AG08395 (cell line): ENCODE measurements at places on chromosomes 5 and 9.

GRCh38 chr9:109409773-109410397 lies 88.2 kb downstream of the PTPN3 start:
- DNase-seq, result no peak

- DNase-seq, result peak; percentile 36
These were observed 12.7 kb downstream of the EEIG1 start for GRCh38 chr9:127968042-127968441.

DNA sequence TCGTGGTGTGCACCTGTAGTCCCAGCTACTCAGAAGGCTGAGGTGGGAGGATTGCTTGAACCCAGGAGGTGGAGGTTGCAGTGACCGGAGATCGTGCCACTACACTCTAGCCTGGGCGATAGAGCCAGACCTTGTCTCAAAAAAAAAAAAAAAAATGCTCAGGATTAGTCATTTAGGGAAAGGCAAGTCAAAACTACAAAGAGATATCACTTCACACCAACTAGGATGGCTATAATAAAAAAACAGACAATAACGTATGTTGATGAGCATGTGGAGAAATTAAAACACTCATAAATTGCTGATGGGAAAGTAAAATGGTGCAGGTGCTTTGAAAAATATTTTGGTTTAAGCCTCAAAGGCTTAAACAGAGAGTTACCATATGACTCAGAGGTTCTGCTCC lies 6.3 kb upstream of the ANKRD34B start:
- DNase-seq, result no peak

GRCh38 chr5:139457241-139457640 lies 5.3 kb downstream of the ECSCR start:
- DNase-seq, result no peak

GRCh38 chr5:74386571-74387334 lies 253.8 kb downstream of the ENC1 start:
- peak; percentile 50 for DNase-seq

GRCh38 chr9:29717631-29718030 lies 2144.3 kb upstream of the C9orf72 start:
- no peak for DNase-seq

DNA sequence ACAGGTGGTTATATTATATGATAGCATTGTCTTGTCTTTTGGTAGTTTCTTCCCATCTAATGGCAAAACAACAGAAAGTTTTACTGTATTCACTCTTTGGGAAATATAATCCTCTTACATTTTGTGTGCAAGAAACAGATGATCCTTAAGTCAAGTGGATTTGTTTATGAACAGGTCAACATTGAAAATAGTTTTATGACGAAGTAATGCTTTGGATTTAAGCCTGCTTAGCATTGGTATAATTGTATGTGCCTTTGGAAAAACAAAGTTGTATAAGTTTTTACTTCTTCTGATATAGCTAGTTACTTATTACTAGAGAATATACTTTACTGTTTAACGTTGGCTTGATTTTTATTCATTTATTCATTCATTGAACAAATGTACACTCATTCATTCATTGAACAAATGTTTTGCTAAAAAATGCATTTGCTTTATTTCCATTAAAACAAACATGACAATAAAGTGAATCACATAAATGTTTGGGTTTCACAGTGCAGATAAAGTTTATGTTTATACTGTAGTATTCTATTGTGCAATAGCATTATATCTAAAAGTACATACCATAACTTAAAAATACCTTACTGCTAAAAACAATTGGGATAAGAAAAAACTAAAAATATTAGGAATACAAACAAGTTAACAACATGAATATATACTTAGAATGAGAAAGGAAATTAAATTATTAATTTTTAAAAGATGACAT lies 12.3 kb downstream of the SGCD start:
- no peak for DNase-seq

- DNase-seq, result peak; percentile 75
These were observed 351.1 kb upstream of the RIOK2 start for GRCh38 chr5:97534166-97534565.

DNA sequence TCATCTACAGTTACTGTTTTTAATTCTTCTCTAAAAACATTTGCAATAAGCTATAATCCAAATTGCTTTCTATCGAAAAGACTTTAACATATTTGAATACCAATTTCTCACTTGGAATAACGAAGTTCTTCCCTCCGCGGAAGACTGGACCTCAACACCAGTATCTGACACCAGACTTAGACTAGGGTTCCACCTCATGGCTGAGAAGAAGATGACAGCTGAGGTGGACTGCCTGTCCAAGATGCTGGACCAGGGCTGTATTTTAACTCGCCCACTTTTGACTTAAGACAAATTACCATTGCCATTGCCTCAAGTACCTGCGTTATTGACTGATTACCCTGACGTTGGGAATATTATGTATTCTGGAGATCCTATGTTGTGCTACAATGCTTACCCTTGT lies 34.1 kb downstream of the ZMAT2 start:
- DNase-seq, result peak; percentile 16

DNA sequence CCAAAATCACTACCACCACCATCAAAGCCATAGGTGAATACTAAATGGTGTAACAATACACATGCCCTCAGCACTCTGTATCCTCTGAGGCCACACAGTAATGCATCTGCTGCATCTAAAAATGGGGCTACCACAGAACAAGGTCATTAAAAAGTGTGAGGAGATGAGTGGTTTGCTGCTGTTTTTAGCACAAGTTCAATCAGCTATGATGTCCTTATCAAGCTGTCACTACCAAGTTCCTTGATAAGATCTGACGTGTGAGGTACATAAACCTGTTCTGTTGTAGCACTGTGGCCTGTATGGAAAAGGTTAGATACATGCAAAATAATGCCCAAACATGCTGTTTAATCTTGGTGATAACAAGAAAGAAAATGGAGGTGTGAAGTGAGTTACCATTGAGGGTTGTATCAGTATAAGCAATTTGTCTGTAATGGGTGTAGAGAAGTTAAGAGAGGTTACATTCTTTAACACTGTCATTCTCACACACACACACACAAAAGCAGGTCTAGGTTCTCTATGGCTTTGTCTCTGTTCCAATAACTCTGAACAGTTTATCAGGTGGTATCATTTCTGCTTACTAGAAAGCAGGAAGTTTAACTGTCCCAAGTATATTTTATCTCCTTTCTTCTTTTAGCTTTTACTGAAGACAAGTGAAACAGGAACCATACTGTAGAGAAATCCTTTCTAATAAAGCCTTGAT lies 252.9 kb downstream of the CWC27 start:
- DNase-seq, result no peak

DNA sequence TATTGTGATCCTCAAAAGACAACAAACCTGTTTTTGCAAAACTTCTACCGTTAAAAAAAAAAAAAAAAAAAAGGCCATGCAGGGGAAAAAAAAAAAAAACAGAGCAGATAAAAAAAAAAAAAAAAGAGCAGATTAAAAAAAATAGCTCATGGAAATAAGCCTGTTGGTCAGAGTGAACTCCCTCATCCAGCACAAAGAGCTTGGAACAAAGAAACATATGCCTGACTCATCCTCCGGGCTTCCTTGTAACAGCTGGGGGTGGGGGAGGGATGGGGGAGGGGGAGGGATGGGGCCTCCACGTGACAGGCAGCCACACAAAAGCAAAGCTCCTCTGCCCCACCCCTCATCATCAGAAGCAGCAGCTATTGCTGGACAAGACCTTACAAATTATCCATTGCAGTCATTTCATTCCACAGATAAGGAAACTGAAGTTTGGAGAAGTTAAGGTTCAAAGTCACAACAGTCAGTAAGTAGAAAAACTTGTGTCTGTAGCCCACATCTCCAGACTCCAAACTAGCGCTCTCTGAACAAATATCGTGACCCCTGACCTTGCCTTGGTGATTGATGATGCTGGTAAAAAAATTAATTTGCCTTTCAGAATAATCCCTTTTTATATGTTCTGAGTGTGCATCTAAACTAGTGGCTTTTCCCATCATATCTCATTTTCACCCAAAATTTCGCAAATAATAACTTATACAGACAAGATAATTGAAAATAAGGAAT lies 38.9 kb downstream of the SLC35D2 start:
- DNase-seq, result peak; percentile 92

DNA sequence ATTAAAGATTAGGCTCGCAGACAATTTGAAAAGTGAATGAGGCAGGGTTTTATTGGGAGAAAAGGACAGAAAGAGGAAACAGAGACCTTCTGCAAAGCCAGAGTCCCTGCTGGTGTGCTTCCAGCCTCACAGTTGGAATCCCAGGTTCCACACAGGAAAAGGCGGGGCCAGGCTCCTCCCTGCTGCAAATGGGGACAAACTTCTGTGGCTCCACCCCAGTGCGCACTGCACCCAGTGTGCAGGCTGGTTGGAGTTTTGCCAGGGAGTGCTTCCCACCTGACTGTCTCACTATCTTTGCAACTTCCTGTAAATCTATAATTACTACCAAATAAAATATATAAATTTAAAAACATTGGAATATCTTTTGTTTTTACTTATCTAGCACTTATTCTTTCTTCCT lies 386.0 kb upstream of the GRIN3A start:
- DNase-seq, result no peak

- DNase-seq, result no peak
These were observed 278.3 kb upstream of the PTGER4 start for GRCh38 chr5:40401284-40402006.

GRCh38 chr5:150176745-150177477 lies 10.3 kb downstream of the CDX1 start:
- no peak for DNase-seq

DNA sequence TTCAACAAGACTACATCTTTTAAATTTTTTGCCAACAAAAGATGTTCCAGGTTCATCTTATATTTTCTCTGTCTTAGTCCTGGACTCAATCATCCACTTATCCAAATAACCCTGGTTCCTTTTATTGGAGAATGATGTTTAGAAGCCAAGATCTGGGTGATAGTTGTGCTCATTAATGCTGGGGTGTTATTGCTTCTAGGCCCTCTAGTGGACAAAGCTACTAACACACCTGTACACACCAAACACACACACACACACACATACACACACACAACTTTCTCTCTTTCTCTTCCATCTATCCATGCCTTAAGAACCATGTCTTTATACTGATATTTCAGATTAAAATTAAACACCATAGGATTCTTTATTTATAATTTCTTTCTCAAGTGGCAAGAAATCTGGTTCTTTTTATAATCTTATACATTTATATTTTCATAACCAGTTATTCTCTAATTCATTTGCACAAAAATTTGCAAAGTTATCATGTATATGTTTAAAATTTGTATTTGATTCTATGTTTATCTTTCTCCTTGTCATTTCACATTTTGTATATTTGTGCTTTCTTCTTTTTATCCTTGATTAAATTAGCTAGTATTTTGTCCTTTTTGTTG lies 179.1 kb upstream of the SMIM23 start:
- DNase-seq, result no peak

- no peak for DNase-seq
These were observed 13.3 kb downstream of the CAMK4 start for GRCh38 chr5:111237470-111237869.

- no peak for DNase-seq
These were observed 414.3 kb downstream of the ANXA1 start for GRCh38 chr9:73565833-73566465.

GRCh38 chr5:175282611-175283225 lies 161.3 kb downstream of the DRD1 start:
- no peak for DNase-seq

- no peak for DNase-seq
These were observed 36.5 kb downstream of the PLEKHG4B start for GRCh38 chr5:128446-128845.

DNA sequence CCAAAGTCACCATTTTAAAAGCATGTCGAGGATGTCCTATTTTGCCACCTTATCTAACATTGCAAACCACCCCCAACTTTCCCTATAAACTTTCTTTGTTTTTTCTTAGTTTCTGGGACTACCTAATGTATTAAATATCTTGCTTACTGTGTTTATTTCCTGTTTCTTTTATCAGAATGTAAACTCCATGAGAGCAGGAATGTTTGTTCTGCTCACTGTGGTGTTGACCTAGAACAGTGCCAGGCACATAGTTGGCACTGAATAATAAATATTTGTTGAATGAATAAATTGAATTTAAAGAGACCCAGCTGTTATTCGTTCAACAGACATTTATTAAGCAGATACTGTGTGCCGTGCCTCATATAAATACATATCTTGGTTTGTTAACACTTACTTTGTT lies 35.2 kb downstream of the MACIR start:
- DNase-seq, result no peak

- DNase-seq, result peak; percentile 95
These were observed at the start of gene ANKRD31 for GRCh38 chr5:75236322-75237316. ANKRD31 (minus strand) TSS chr5:75236878; CDS start chr5:75236686, 192 bp downstream.

GRCh38 chr5:111706345-111706744 lies 50.6 kb downstream of the NREP start:
- no peak for DNase-seq

- DNase-seq, result peak; percentile 97
These were observed 594.1 kb upstream of the BRINP1 start for GRCh38 chr9:119963258-119963797.

- no peak for DNase-seq
These were observed at the start of gene CTXN3 for GRCh38 chr5:127649018-127649439. CTXN3 (plus strand) TSS chr5:127649082; CDS start chr5:127657522, 8,440 bp downstream.

- DNase-seq, result no peak
These were observed 9.6 kb downstream of the ENG start for GRCh38 chr9:127844821-127845359.

GRCh38 chr5:53590759-53591158 lies 30.3 kb downstream of the NDUFS4 start:
- DNase-seq, result no peak

GRCh38 chr5:43565043-43565442 lies 8.2 kb upstream of the PAIP1 start:
- no peak for DNase-seq

DNA sequence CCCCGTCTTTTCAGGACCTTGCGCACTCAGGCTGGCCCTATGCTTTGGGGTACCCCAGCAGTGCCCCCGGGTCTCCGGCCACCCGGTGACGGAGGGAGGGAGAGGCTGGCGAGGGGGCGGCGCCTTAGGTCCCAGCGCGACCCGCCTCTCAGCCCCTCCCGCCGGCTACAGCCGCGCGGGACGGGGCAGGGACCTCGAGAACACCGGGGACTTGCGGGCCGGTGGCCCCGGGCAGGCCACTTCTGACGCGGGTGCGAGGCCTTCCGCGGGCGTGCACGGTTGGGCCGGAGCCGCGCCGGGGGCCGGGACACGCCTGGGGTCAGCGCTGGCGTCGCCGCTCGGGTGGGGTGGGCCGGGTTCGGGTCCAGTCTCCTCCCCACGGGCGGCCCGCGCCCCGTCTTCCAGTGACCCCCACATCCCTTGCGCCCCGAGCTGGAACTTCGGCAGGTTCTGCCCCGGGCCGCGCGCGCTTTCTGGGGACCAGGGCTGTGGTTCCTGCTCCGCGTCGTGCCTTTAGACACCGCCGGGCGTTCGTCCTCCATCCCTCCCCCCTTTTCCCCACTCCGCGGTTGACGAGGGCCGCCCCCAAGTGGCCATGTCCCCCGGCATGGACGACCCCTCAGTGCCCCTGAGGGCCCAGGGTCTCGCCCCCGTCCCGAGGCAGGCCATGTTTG lies 3.8 kb upstream of the SQSTM1 start:
- no peak for DNase-seq

GRCh38 chr5:80967500-80968181 lies 7.5 kb downstream of the RASGRF2 start:
- DNase-seq, result peak; percentile 27

- DNase-seq, result no peak
These were observed 165.1 kb downstream of the DIRAS2 start for GRCh38 chr9:90477535-90477934.

GRCh38 chr5:176676361-176676824 lies 29.1 kb downstream of the TSPAN17 start:
- peak; percentile 71 for DNase-seq

GRCh38 chr9:124442826-124443225 lies 7.4 kb upstream of the ADGRD2 start:
- no peak for DNase-seq

- DNase-seq, result no peak
These were observed 134.4 kb downstream of the ERCC6L2 start for GRCh38 chr9:96009690-96010472.

GRCh38 chr5:2196416-2196815 lies 313.7 kb upstream of the IRX4 start:
- no peak for DNase-seq
